ENCODE measurements at places on chromosomes 3 and 15.

DNA sequence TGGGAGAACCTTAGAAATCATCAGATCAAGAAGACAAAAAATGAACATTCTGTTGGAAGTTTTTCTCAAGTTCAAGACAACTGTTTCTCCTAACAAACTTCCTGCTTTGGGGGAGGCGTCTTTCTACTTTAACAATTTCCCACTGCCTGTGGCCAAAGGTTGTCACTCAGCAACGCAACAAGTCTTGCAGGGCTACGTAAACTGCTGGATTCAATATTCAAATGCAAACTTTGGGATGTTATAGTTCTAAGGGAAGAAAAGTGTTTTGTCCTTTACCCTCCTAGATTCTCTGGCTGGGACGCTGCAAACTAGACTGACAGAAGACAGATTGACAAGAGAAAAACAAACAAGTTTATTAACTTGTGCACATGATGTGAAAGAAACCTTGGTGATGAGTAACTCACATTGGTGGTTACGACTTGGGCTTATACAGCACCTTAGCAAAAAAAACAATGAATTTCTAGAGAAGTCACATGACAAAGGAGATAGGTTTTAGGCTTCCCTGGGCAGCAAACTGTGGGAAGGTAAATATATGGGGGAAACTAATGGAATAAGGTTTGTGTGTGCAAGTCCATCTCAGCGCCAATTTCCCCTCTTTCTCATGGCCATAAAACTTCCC lies 34.0 kb upstream of the ARPIN start:
- DNase-seq, result no peak

DNA sequence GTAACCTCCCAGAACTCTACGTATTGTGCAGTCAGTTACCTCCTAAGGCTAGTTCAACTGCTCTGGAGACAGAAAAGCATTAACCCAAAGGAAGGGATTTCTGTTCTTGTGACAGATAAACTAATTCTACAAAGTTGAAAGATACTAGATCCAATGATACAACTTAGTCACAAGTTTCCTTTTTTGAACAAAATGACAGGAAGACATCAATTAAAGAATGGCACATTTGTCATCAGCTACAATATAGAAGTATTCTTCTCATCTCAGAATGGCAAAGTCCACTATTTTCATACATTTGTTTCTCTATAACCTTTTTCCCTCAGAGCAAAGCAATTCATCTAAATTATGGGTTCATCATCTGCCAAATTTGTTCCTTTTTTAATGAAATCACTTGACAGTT lies 43.7 kb downstream of the ISL2 start:
- DNase-seq, result no peak

- no peak for DNase-seq
Measured at GRCh38 chr3:171199473-171199829, 172.9 kb upstream of the SLC2A2 start.

DNA sequence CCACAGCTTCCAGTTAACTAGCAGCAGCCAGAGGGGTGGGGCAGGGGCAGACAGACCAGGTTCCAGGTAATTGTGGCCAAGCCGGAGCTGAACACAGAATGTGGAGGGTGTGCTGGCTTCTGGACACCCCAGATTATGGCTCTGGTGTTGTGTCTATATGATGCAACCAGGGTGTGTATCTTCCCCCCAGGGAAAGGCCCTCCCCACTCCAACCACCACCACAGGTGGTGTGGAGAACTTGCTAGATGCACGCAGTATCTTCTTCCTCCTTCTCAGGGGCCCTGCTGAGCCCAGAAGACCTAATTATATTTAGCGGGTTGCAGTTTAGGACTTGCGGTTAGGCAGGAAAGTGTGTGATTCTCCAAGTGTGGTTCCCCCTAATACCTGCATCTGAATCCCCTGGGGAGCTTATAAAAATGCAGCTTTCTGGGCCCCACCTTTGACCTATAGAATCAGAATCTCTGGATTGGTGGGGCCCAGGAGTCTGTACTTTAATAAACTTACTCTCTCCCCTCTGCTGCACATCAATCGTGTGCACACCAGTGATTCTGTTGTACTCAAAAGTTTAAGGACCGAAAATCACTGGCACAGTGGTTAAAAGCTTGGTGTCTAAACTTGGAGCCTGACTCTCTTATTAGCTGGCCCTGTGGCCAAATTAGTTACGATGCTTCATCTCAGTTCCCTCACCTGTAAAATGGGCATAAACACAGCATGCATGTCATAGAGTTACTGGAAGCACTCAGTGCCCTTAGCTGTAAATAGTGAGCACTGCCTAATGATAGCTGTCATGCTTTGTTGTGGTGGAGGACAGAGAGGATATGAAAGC lies 379.1 kb upstream of the PROK2 start:
- DNase-seq, result no peak

GRCh38 chr3:149608987-149609386 lies 48.8 kb downstream of the WWTR1 start:
- DNase-seq, result no peak
